Renal pelvis (tissue), 12 donors: ENCODE measurements at places on chromosomes 7 and 10. TPM values are rescaled to one million over a fixed set of nuclear protein-coding genes. Genes with fewer than 3 reads are reported as not detected.

TMEM184A gene
- 9.7 TPM for polyA plus RNA-seq

CDH23 gene
- polyA plus RNA-seq, result 0.83 TPM

HOXA13 gene
- not detected for polyA plus RNA-seq

DNA sequence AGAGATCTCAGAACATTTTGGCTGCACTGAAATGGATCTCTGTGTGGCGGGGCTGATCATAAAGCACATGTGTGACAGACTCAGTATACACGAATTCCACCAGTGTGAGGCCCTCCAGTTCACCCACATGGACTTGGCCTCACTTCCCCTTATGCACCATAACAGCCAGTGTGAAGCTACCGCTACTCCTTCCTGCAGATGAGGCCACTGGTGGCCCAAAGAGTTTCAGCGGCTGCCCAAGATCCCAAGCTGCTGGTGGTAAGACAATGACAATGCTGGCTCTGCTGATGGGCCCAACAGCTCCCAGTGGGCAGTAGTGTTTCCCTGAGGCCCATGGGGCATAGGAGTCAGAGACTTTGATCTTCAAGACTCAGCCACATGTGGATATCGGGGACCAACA lies 21.0 kb upstream of the C10orf71 start:
- no peak for DNase-seq

GRCh38 chr7:87411186-87411585 lies 64.3 kb downstream of the ABCB4 start:
- no peak for DNase-seq

VIPR2 gene
- 3.4 TPM for polyA plus RNA-seq

DNA sequence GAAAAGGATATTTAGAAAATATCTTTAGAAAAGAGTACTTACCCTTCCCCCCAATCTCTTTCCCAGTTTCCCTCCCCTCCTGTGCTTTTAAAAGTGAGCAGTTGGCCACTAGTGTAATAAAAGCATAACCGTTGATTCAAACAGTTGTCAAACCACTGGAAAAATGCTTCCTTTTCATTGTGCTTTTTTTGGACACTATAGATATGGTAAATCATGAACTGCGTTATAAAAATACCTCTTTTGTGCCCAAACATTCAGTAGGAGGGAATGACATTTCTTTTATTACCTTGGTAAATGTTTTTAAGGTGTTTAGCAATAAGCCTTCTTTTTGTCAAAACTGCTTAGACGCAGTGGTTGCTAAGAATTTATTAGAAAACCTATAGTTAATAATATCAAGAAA lies 232.4 kb downstream of the SLC25A13 start:
- no peak for DNase-seq

DNA sequence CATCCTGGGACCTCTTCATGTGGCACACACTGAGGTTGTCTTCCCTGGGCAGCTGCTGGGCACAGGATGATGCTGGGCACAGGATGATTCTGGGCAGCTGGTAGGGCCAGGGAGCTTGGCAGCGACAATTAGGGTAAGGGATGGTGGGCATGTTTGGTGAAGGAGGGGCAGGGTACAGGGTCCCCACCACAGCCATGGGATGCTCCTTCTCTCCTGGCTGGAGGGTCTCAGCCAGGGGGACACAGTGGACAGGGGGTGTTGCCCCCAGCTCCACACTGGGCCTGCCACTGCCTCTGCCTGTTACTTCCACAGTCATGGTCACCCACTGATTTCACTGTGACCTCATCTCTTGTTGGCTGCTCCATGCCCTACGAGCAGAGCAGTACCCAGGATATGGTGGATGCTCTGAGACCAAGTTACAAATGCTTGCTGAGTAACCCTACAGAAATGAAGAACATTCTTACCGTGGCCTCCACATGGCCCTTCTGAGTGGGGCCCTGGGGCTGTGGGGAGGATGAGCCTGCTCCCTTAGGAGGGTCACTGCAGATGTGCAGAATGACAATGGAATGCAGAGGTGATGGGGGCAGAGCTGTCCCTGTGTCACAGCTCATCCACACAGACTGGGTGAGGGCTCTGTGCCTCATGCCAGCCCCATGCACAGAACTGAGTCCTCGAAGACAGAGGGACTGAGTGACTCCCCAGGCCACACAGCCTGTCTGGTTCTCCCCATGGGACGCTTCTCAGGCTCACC lies 28.4 kb upstream of the RET start:
- DNase-seq, result no peak

DNA sequence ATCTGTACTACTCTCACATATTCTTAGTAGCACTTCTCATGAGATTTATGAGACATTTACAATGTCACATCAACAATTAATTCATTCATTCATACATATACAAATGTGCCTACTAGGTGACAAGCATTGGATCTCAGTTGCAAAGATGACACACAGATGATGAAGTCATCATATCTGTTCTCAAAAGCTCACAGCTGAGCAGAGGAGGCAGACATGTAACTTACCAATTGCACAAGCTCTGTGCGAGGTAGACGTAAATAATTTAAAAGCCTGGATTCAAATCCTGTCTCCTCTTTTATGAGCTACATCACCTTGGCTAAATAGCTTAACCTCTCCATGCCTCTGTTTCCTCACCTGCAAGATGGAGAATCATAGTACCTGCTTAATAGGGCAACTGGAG lies 109.4 kb upstream of the FAM133B start:
- no peak for DNase-seq

CCL24 gene
- polyA plus RNA-seq, result not detected

POM121L12 gene
- polyA plus RNA-seq, result not detected

- peak; percentile 65 for DNase-seq
Measured at GRCh38 chr7:26090927-26091519, 61.0 kb upstream of the NFE2L3 start.

FGFR2 gene
- 85.3 TPM for polyA plus RNA-seq
